ENCODE measurements at places on chromosomes 5 and 9. TPM values are rescaled to one million over a fixed set of nuclear protein-coding genes. Genes with fewer than 3 reads are reported as not detected.

- DNase-seq: no peak
Measured at GRCh38 chr5:137791387-137791786, 37.2 kb upstream of the HNRNPA0 start.

DNA sequence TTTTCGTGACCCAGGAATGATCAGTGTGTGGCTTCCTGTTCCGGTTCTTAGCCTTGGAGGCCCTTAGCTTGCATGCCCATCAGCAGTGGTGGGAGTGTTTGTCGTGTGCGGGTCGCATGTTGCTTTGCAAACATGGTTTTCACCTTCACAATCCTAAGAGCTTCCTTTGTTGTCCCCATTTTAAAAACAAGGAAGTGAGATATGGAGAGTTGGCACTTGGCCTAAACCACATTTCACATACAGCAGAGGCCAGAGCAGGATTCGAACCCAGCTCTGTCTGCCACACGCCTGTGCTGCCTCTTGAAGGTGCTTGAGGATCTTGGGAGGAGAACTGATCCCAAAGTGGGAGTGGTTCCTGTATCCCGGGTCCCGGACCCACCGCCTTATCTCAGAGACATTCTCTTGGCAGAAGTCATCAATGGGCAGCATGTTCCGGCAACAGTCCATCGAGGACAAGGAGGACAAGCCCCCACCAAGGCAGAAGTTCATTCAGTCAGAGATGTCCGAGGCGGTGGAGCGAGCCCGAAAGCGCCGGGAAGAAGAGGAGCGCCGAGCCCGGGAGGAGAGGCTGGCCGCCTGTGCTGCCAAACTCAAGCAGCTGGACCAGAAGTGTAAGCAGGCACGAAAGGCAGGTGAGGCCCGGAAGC is 38.2 kb upstream of the POMT1 start:
- no peak for DNase-seq

The C5 gene
- 18.1 TPM for total RNA-seq

The SPATA31C1 gene
- total RNA-seq: 0.16 TPM
